ENCODE measurements at places on chromosomes 13 and 19.
A peak's percentile ranks its signal among the peaks of the same experiment; 100 is the strongest.

DNA sequence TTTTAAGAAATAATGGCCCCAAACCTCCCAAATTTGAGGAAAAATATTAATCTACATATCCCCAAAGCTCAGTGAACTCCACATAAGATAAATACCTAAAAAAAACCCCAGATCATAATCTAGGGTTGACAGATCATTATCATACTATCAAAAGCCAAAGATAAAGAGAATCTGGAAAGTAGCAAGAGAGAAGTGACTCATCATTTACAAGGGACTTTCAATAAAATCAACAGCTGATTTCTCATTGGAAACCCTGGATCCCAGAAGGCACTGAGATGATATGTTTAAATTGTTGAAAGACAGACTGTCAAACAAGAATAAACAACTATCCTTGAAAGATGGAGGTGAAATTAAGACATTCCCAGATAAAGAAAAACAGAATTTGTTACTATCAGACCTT, 199.3 kb downstream of the KCNRG start:
- DNase-seq, result no peak

DNA sequence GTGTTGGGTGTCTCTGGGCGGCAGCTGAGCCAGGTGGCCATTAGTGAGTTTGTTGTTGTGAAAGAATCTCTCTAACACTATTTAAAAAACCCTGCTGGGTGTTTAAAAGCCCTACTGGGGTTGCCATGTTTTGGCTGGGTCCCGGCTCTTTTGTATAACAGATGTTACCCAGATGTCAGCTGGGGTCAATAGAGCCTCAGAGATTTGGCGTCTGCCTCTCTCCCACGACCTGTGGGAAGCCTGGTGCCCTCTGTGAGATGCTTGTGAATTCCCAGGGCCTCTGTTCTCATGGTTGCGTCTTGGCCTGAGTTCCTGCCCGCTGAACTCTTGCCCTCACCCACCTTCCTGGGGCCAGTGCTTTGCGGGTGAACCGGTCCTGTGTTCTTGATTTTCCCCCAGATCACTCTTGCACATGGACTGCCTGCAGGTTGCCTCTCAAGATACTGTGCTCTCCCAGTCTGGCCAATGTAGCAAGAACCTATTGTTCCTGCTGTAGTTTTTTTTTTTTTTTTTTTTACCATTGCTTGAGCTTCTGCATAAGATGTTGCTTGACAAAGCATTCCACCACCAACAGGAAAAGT, 9.5 kb downstream of the NFILZ start:
- DNase-seq, result no peak

DNA sequence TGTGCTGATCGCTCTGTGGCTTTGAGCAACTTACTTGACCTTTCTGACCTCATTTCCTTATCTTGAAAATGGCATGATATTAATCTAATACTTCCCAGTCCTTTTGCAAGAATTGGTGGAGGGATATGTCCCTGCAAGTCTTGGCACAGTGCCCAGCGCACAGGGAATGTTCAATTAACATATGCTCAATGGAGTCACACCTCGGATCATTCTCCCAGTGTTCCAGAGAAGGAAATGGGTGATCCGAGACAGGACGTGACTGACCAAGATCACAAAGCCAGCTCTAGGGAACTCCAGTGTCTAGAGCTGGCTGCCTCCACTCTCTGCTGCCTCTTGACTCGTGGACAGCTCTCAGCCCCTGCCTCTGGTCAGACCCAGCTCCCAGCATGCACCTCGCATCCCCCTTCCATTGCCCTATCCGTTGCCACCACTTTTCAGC, 3.6 kb downstream of the CDC42EP5 start:
- no peak for DNase-seq

- DNase-seq, result no peak
Observed at GRCh38 chr13:109778102-109778542, 8.3 kb downstream of the IRS2 start.

DNA sequence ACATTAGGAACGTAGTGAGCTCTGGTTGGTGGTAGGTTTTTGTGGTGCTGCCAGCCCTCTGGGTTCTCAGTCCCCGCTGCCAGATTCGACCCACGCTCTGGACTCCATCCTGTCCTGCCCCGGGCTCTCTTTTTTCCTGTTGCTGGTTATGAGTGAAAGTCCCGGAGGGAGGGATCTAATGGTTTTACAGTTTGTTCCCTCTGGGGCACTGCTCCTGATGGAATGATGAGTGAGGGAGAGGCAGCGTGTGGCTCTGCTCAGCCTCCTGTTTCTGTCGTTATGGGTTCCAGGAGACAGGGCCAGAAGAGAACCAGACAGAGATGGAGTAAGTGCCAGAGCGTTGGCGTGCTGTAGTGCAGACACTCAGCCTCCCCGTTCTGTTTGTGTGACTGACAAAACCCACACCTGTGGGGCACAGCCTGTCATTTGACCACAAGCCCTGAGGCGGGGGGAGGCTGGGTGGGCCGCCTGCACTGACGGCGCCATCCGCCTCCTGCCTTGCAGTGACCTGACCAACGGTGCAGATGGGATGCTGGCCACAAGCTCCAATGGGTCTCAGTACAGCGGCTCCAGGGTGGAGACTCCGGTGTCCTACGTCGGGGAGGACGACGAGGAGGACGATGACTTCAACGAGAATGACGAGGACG, 18.3 kb downstream of the ATP4B start:
- no peak for DNase-seq

- DNase-seq, result peak; percentile 75
Observed at GRCh38 chr19:54179921-54180461, 7.0 kb upstream of the TMC4 start.

GRCh38 chr19:41457241-41457640, 14.3 kb downstream of the ERICH4 start:
- no peak for DNase-seq

GRCh38 chr19:38739440-38740256, 4.6 kb downstream of the CAPN12 start:
- no peak for DNase-seq

DNA sequence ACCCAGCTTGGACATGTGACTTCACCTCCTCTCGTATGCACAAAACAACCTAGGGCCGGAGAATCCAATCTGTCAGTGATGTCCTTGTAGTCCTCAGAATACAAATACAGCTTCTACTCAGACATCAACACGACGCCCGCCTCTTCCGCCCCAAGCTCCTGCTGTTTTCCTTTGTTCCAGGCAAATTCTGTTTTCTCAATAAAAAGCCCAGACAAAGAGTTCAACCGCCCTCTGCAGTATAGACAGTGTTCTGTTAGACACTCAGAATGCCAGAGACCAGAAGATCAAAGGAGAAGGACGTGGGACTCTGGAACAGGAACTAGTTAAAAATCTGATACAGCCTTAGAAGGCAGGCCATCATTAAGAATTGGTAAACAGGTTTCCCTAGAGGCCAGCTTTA, 42.0 kb upstream of the GGACT start:
- no peak for DNase-seq

- DNase-seq, result no peak
Observed at GRCh38 chr13:23512762-23513395, 57.3 kb upstream of the TNFRSF19 start.

GRCh38 chr13:38590230-38590629, 96.6 kb upstream of the FREM2 start:
- DNase-seq, result no peak

DNA sequence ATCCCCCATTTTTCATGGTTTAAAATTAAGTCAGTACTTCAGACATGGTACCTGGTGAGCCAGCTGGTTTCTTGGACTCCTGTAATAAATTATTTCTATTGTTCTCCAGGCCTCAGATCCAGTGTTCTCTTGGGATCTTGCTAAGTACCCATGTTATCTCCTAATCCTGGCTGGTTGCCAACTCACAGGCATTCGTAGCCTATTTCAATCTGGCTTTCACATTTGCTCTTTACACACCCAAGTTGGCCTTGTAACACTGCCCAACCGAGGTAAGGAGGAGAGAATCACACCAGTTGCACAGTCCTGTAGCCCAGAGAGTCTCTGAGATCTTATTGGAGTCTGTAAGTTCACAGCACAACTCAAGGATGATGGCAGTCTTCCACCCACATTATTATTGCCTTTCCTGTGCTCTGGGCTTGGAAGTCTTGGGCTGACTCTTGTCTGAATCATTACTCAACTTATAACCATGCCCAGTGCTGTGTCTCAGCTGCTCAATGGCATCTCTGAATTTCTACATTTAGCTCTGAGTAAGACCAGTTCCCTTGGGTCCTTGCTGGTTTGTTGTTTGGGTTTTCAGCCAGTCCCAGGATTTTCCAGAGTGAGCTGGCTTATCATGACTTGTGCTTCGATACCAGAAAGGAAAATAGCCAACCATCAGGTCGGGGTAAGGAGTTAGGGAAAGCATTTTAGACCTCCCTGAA, 76.6 kb upstream of the KLF12 start:
- no peak for DNase-seq

DNA sequence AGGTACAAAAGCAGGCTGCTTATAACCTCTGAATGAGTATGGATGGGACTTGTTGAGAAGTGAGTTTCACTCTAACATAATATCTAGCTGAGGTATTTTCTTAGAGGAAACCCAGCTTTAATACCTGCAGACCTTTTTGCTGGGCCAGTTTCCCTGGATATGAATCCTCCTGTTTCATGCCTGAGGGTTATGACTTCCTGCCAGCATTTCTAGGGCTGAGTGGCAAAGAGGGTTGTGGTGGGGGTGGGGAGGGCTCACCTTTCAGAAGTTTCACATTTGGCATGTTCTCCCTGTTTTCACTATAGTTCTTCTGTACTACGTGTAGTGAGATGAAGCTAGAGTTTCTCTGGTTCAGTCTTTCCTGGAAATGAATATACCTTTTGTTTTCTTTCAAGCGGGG, 73.7 kb downstream of the LACC1 start:
- no peak for DNase-seq

DNA sequence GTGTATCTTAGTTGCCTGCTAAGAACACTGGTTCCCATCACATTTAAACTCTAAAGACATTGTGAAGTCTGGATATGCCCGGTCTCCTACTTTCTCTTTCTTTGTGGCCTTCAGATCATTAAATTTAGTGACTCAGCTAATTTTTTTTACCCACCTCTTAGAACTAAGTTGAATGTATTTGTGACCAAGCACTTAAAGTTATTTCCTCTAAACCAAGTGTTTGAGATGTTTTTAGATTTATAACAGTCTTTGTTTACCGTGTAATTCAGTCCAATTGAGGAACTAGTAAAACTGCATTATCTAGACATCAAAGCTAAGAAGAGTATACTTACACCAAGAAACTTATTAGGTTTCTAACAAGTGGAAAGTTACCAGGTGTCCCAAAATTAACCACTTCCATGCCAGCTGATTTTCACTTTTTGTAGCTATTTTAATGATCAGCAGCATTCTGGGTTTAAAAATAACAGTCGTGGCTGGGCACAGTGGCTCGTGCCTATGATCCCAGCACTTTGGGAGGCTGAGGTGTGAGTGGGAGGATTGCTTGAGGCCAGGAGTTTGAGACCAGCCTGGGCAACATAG, 53.1 kb downstream of the ARHGAP35 start:
- DNase-seq, result peak; percentile 35

DNA sequence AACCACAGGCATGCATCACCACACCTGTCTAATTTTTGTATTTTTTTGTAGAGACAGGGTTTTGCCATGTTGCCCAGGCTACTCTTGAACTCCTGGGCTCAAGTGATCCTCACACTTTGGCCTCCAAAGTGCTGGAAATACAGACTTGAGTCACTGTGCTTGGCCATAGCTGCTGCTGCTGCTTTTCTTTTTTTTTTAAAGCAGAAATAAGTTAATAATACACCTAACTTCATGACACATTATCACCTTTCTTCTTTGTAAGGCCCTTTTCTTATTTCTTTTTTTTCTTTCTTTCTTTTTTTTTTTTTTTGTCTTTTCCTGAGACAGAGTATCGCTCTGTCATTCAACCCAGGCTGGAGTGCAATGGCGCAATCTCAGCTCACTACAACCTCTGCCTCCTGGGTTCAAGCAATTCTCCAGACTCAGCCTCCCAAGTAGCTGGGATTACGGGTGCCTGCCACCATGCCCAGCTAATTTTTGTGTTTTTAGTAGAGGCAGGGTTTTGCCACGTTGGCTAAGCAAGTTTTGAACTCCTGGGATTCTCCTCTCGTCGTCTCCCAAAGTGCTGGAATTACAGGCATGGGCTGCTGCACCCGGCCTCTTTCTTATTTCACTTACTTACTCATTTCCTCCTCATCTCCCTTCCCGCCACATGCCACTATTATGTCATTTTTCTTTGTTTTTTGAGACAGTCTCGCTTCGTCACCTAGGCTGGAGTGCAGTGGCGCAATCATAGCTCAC, 8.7 kb downstream of the SHKBP1 start:
- DNase-seq, result no peak

DNA sequence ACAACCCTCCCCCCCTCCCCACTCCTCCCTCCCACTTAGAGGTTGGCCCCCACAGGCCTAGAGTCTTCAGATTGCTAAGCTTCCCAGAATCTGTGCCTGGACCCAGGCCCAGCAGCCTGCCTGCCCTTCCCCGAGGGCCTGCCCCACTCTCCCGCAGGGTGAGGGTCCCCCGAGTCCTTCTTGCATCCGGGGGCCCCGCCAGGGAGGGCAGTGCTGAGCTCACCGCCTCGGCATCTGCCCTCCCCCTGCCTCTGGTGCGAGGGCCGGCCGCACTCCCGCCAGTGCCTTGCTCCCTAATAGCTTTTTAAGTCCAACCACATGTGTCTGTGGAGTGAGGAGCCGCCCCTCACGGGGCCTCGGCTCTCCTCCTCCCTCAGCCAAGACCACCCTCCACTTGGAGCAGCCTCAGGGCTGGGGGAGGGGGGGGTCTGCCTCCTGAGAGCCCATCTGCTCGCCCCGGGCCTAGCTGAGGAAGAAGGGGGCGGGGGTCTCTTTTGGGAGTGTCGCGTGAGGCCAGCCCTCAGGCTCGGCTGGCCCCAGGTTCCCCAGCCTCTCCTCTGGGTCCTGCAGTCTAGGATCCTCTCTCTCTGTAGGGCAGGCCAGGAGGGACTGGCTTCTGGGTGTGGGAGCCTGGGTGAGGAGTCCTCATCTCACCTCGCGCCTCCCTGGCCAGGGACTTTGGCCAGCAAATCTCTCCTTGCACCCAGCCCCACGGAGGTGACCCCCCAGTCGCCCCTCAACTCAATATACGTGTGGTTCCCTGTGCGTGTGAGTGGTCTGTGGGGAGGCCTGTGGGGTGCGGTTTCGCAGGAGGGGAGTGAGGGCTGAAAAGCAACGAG, 47.2 kb downstream of the LYL1 start:
- no peak for DNase-seq

DNA sequence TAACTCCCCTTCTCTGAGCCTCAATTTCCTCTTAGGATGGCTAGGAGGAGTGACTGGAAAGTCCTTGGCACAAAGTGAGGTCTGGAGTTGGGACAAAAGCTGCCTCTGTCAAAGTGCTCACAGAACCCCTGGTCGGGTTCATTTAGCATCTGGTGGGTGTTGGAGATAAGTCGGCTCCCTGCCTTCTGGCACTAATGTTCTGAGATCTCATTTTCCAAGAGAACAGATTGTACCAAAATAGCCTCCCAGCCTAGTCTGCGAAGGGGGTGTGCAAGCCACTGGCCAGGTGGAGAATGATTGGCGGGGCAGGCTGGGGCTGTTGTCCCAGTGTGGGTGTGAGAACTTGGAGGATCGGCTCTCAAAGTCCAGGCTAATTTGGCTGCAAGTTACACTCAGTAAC, 20.7 kb upstream of the NWD1 start:
- DNase-seq, result no peak

DNA sequence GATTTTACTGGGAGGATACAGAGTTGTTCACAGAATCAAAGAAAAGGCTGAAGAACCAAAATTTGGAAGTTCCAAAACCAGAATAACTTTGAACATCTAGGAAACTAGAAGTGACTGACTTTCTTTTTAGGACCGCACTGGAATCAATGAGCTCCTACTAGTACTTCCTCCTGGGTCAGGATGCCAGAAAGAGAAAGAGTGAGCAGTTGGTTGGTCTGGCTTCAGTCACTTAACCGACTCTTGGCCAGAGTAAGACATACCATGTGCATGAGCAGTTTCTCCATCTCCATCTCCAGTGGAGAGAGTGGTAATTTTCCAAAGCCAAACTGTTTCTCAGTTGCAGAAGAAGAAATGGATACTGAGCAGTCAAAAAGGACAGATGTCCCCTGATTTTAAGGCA, 27.1 kb upstream of the MTUS2 start:
- DNase-seq, result no peak

Measured in OCI-LY7 (cell line).